ENCODE measurements at places on chromosomes 1 and 21. TPM values are rescaled to one million over a fixed set of nuclear protein-coding genes. Genes with fewer than 3 reads are reported as not detected.

GRCh38 chr21:32207406-32207716 is 71.5 kb downstream of the MIS18A start:
- no peaks in the 10 kb centered on the region for H3K36me3 ChIP-seq
- H3K27me3 ChIP-seq: no peaks in the 10 kb centered on the region
- no peak overlapping the region for H3K27ac ChIP-seq
- no peak overlapping the region for H3K4me3 ChIP-seq
- no peaks in the 10 kb centered on the region for H3K4me1 ChIP-seq

DNA sequence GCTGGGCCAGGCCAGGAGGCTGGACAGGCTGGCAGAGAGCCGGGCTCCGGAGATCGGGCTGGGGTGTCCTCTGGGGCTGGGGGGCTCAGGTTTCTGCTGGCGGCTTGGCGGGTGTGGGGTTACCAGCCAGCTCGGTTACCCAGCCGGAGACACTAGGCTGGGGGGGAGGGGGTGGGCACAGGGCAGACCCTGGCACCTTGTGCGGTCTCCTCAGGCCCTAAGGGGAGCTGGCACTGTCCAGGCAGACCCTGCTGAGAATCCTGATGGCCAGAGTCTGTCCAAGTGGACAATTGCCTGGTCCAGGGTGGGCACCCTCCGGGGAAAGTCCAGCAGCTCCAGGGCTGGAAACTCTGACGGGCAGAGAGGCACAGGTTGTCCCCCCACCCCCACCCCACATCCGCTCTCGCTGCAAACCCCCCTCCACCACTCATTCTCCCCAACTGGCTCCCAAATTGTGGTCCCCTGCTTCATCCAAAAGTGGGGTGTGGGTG is 6.7 kb downstream of the ZBTB7B start:
- no peak for DNase-seq
- no peak overlapping the region for H3K4me3 ChIP-seq
- no peaks in the 10 kb centered on the region for H3K36me3 ChIP-seq
- H3K4me1 ChIP-seq: peaks cover 18% of the 10 kb centered on the region
- H3K27ac ChIP-seq: no peak overlapping the region

- peaks cover 53% of the 10 kb centered on the region for H3K36me3 ChIP-seq
- no peak overlapping the region for H3K27ac ChIP-seq
- no peaks in the 10 kb centered on the region for H3K27me3 ChIP-seq
Observed at GRCh38 chr1:236829085-236829484, 34.0 kb downstream of the MTR start.

GRCh38 chr1:155463865-155464650 is 98.5 kb downstream of the ASH1L start:
- H3K27ac ChIP-seq: peak overlapping the region; percentile 94
- H3K27me3 ChIP-seq: no peaks in the 10 kb centered on the region
- DNase-seq: peak; percentile 96
- peaks cover 45% of the 10 kb centered on the region for H3K4me1 ChIP-seq

DNA sequence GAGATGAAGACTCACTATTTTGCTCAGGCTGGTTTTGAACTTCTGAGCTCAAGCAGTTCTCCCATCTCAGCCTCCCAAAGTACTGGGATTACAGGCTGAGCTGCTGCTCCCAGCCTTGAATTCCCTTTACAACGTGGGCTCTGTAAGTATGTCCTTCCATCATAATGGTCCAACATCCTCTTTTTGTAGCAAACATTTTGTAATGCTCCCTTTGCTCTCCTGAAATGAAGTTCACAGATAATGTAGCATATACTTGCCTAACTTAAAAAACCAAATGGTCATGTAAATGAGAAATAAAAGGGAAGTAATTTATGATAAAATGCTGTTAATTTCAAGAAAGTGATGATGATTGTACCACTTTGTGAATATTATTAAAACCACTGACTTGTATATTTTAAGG is 30.5 kb upstream of the THEM4 start:
- no peak overlapping the region for H3K4me3 ChIP-seq
- no peak overlapping the region for H3K27ac ChIP-seq
- no peaks in the 10 kb centered on the region for H3K36me3 ChIP-seq

The CLDN19 gene
- polyA plus RNA-seq: not detected

The TMEM269 gene
- polyA plus RNA-seq: not detected

DNA sequence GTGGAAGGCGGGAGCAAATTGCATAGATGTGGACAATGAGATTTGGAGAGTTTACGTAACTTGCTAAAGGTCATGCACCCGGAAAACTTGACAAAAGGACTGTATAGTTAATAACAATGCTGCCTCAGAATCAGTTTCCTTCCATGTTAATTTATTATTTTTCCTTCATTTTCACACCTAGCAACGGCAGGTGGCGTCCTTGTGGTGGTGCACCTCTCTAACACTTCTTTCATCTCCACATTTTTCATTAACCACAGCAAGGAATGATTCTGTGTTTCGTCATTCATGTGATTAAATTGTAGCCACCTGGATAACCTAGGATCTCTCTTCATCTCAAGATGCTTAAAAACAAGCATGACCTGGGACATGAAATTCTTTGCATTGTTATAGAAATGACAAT is 2133.0 kb downstream of the NCAM2 start:
- H3K4me1 ChIP-seq: no peaks in the 10 kb centered on the region
- DNase-seq: no peak
- H3K4me3 ChIP-seq: no peak overlapping the region
- H3K27me3 ChIP-seq: no peaks in the 10 kb centered on the region
- no peaks in the 10 kb centered on the region for H3K36me3 ChIP-seq

DNA sequence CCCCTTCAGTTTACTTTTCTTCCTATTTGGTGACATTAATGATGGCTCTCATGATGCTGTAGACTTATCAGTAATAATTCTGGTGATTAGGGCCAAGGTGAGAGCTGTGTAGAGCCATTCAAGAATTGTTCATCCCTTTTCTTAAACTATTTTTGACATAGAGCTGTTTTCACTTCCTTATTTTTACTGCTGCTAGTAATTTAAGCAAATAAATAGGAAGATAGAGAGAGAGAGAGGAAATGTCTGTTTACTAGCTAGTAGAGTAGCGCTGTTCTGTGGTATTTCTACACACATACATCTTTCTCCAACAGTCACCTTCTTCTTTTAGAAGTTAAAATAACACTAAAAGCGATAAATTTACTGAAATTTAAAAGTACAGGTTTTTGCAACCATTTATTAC is 678.0 kb upstream of the ZP4 start:
- no peaks in the 10 kb centered on the region for H3K27me3 ChIP-seq
- no peak overlapping the region for H3K27ac ChIP-seq
- no peak overlapping the region for H3K4me3 ChIP-seq
- no peaks in the 10 kb centered on the region for H3K4me1 ChIP-seq

DNA sequence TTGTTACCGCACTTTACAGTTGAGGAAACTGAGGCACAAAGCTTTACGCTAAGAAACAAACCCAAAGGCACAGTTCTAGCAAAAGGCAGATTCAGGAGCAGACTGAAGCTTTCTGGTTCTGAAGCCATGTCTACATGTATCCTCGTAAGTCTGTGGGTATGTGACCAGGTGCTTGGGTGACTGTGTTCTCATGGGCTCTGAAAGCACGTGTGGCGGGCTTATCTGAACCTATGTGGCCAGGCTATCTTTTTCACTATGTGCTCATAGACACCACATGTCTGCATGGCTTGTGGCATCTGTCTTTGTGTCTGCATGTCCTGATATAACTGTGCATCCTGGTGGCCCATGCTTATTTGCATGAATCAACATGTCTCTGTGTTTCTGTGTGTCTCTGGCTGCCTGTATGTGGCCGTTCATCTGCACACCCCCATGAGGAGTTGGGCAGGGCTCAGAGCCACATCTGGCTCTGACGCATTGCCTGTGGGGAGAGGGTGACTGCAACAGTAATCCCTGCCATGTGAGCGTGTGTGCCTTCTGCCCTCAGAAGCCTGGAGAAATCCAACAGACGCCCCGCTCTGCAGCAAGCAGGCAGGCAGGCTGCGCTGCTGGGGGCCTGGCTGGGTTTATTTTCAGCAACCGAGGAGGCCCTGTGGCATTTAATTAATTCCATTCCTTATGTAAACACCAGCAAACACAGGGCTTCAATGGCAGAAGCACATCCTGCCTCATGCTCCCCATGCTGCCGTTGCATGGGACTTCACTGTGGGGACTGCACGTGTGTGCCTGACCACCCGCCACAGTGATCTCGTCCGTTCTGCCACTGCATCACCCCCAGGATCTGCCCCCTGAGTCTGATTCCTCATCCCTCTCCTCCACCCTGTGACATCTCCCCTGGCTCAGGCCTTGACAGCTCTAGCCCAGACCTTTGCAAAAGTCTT is 115.4 kb downstream of the TRABD2B start:
- no peaks in the 10 kb centered on the region for H3K4me1 ChIP-seq
- no peak overlapping the region for H3K27ac ChIP-seq
- H3K36me3 ChIP-seq: no peaks in the 10 kb centered on the region

- H3K27me3 ChIP-seq: no peaks in the 10 kb centered on the region
- peaks cover 22% of the 10 kb centered on the region for H3K4me1 ChIP-seq
- H3K36me3 ChIP-seq: no peaks in the 10 kb centered on the region
- H3K4me3 ChIP-seq: no peak overlapping the region
Observed at GRCh38 chr1:117843791-117844190, 85.6 kb downstream of the GDAP2 start.

The IL23R gene
- not detected for polyA plus RNA-seq

The PLA2G5 gene
- 0.16 TPM for polyA plus RNA-seq

GRCh38 chr1:118827636-118828035 is 160.5 kb downstream of the TBX15 start:
- no peak overlapping the region for H3K27ac ChIP-seq
- H3K4me1 ChIP-seq: no peaks in the 10 kb centered on the region
- H3K36me3 ChIP-seq: no peaks in the 10 kb centered on the region
- H3K27me3 ChIP-seq: no peaks in the 10 kb centered on the region

DNA sequence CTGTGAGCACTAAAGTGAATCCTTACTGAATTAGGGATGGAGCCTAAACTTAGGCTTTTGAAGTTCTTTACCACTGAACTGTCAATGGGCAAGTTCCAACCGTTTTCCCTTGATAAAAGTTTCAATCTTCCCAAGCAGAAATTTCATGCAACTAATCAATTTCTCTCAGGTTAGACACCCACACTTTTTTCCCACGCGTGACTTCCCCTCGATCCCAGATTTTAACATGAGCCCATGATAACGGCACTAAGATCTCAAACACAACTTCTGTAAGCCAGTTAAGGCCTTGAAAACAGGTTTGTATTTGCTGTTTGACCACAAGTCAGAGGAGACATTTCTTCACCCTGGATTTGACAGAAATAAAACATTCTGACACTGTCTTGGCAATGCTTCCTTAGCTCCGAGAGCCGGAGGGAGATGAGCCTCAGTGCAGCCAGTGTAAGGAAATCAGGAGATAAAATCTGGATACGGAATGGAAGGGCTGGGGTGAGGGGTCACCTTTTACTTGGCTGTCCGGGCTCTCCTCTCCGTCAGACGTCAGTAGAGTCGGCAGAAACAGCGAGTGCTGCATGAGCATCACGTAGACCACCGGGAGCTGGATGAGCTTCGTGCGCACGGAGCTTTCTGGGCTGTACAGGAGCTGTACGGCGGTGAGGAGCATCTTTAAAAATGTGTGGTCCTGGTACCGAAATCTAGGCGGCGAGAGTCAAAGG is 39.7 kb downstream of the MRAP start:
- H3K27me3 ChIP-seq: no peaks in the 10 kb centered on the region
- peaks cover 13% of the 10 kb centered on the region for H3K4me1 ChIP-seq
- DNase-seq: no peak
- peaks cover 41% of the 10 kb centered on the region for H3K36me3 ChIP-seq
- no peak overlapping the region for H3K27ac ChIP-seq

DNA sequence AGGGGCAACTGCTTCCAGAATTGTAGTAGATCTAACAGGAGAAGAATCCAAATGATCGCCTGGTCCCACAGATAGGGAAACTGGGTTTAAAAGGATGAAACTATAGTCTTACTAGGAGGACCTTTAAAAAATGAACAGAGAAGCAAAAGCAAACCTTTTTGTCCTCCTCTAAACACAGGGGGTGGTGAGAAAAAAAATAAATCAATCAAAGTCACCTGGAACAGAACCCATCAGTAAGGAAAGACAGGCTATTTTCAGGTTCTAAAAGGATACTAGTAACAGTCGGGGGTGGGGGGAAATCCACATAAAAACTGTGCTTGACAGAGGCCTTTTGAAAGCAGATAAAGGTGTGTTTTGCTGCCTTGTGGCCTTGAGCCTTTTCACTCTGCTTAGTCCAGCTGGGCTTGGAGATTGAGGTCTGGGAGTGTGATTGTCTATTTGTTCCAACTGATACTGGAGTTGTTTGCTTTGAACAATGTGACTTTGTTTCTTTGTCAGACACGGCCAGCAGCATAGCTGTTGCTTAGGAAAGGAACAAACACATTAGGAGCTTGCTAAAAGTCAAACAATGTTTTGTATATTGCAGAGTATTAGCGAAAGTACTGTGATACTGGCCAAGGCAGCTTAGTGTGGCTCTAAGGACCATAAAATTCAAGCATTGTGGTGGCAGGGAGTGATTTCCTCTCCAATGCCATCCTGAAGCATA is 141.1 kb upstream of the IRF2BP2 start:
- no peak for DNase-seq
- no peaks in the 10 kb centered on the region for H3K27me3 ChIP-seq
- peaks cover 8% of the 10 kb centered on the region for H3K4me1 ChIP-seq
- no peak overlapping the region for H3K4me3 ChIP-seq
- no peaks in the 10 kb centered on the region for H3K36me3 ChIP-seq

The CELA3A gene
- not detected for polyA plus RNA-seq

DNA sequence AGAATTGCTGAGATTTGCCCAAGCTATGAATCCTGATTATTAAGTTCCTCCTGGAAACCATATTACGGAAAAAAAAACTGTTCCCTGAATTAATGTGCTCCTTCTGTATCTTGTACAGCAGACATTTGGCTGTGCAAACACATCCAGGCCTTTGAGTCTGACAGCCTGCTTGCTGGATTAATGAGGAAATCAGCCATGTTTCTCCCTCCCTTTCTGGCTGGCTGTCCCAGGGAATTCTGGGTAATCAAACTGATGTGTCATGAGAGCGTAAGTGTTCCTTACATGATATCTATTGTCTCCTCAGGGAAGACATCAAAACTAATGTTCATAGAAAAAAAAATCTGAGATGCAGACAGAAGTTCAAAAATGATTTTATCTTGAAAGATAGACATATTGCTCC is 18.8 kb downstream of the PGBD5 start:
- H3K36me3 ChIP-seq: no peaks in the 10 kb centered on the region
- DNase-seq: peak; percentile 12
- no peak overlapping the region for H3K4me3 ChIP-seq
- no peak overlapping the region for H3K27ac ChIP-seq
- no peaks in the 10 kb centered on the region for H3K4me1 ChIP-seq

DNA sequence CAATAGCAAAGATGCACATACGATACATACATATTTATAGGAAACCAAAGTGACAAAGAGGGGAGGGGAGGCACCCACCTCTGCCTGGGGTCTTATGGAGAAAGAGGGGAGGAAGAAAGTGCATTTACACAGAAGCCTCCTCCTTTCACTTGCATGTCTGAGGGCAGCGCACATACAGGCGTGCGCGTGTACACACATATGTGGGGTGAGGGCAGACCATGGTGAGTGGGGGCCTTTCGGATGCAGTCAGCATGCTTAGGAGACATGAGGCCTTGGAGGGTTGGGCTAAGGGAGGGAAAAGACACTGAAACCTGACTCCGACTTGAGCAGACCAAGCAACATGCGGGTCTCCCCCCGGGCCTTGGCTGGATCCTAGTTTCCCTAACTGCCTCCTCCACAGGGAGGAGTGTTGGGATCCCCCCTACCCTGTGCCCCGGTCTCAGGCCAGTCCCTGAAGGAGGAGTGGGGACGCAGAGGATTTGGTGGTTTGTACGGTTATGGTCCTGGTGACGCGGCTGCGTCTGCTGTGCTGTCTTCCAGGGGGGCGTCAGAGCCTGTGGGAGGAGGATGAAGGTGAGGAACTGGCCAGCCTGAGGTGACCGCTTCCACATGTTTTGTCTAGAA is 15.2 kb downstream of the LRRC71 start:
- no peak overlapping the region for H3K27ac ChIP-seq
- no peaks in the 10 kb centered on the region for H3K36me3 ChIP-seq
- no peak overlapping the region for H3K4me3 ChIP-seq
- no peaks in the 10 kb centered on the region for H3K27me3 ChIP-seq
- H3K4me1 ChIP-seq: no peaks in the 10 kb centered on the region
- DNase-seq: no peak

The ABCA4 gene
- polyA plus RNA-seq: 0.25 TPM
